ENCODE measurements at places on chromosomes 3 and 15.
A peak's percentile ranks its signal among the peaks of the same experiment; 100 is the strongest.

- no peak for DNase-seq
Measured at GRCh38 chr15:90685591-90686434, 31.3 kb upstream of the BLM start.

DNA sequence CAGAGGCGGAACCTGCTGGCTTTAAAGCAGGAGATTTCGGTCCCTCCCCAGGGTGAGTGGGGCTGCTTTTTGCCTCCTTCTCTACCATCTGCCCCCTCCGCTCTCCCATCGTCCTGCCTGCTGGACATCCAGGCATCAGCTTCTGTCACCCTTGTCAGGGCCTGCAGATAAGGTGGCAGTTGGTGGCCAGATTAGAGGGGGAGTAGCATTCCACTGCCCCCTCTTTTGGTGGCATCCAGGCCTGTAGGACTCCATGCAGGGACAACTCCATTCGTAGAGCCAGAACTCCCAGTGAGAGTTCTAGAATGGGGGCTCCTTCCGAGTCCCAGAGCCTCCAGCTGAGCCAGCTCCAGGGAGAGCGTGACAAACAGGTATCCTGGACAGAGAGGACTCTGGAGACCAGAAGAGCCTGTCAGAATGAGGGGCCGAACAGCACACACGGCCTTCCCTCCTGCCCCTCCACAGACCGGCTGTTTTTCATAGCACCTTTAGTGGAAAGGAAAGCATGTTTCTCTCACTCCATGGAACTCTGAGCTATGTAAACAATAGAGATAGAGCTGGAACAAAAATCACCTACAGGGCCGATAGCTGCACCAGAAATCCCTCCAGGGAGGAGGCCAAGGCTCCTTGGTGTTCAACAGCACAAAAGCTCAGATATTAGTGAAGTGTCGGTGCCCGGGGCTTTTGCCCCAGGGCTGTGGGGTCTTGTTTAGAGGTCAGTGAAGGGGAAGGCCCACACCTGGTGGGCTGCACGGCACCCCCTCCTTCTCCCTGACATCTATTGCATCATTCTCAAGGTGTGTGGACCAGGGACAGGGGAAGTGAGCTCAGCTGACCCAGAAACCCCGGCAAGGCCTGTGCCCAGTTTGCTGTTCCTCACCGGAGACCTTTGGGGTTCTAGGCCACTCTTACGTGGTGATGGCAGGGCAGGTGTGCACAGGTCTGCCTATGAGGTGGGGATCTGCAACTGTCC, 34.2 kb downstream of the MAGEF1 start:
- no peak for DNase-seq

DNA sequence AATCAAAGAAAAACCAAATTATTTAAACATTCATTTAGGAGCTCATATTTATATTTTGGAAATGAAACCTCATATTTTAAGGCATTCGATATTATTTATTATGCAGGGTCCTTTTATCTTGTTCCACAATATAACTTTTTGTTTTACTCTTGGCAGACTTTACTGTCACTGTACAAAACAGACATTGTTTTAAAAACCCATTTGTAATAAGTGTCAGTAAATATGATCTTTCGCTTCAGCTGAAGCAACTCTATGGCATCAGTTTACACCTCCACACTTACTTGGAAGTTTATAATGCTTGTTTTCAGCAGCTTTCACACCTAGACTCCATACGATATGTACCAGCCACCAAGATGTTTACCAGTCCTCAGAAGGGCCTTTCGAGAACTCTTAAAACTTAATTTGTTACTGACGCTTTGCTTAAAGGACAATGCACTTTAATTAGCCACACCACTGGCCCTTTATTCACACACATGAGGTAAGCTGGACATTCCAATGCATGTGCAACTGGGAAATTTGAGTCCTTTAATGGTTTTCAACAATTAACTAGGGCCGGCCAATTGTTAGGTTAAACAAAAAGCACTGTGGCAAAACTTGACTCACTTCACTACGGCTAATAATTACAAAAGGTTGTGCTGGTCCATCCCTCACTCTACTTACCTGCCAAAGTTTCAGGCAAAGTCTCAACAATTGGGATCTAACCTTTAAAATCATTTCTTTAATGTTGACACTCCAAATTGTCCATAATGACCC, 16.7 kb downstream of the WWTR1 start:
- no peak for DNase-seq

DNA sequence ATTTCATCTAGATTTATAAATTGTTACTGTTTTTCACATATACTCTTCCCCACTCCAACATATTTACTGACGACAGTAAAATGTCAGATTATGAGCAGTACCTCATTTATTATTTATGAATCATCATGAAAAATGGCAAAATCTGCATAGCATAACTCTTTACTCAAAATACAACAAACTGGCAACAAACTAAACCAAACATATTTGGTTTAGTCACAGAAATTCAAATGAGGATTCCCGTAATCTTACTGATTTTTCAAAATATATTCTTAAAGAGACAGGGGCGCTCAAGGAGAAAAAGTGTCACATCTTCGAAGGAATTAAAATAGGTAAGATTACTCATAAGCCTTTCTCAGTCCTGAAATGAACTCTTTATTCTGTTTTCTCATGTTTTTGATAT, 3.0 kb upstream of the GPR87 start:
- no peak for DNase-seq

- DNase-seq = no peak
Measured at GRCh38 chr3:186826410-186826975, 16.0 kb upstream of the ADIPOQ start.

DNA sequence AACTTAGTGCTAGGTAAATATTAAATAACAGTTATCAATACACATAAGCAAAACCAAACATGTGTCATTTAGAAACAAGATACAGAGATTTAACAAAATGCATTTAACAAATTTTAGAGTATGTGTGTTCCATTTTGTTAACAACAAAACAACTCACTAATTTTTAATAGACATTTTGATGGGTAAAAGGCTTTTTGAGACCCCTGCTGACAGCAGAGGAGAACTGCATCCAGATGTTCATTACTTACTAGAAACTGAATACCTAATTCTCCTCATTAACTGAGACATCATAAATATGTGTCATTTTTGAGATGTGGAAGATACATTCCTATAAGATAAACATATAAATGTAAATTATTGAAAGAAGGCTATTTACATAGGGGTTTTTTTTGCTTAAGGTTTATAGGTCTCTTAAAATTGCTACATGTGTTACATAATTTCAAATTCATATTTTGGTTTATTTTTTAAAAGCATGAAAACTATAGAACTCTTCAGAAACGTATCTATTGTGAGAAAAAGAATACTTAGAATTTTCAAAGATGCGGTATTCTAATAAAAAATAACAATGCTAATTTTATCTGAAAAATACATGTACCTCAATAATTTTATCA, 1009.8 kb downstream of the TUSC7 start:
- peak; percentile 3 for DNase-seq

- no peak for DNase-seq
Measured at GRCh38 chr3:3089017-3089416, 21.2 kb downstream of the IL5RA start.

DNA sequence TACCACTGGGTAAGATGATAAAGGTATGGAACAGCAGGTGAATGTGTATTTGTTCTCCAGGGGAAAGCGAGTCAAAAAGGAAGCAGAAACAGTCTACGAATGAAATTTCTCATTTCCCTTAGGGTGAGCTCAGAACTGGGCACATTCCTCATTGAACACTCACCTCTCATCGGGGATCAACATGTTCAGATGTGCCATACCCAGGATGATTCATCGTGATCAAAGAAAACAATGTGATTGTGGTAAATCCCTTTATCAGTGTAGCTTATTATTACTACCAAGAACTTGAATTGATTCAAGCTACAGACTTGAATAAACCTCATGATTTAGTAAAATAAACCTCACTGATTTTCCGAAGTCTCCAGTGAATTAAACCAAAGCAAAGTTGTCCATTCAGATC, 72.1 kb downstream of the GJD2 start:
- no peak for DNase-seq

Data from frontal cortex (tissue), 4 donors.